Mammary epithelial cell (primary cell): ENCODE measurements at places on chromosomes 1 and 21. TPM values are rescaled to one million over a fixed set of nuclear protein-coding genes. Genes with fewer than 3 reads are reported as not detected.

ATP1B1 gene
- total RNA-seq: 117 TPM

SYCP1 gene
- total RNA-seq: not detected

TMEM61 gene
- 1.3 TPM for total RNA-seq

SEC16B gene
- total RNA-seq: 0.83 TPM

MMEL1 gene
- total RNA-seq: not detected in 2 replicates

TGFBR3 gene
- total RNA-seq: 0.32 and 0.61 TPM in 2 replicates

FCRL5 gene
- not detected in 2 replicates for total RNA-seq

ELAPOR1 gene
- 0.67 TPM for total RNA-seq

SERPINC1 gene
- 0.17 TPM for total RNA-seq

C1orf53 gene
- 3.2 and 4.6 TPM in 2 replicates for total RNA-seq

DYRK3 gene
- 35.3 TPM for total RNA-seq

SLC35A3 gene
- 46.2 TPM for total RNA-seq

KRTAP13-2 gene
- total RNA-seq: not detected

SYNC gene
- 7.3 and 9.2 TPM in 2 replicates for total RNA-seq

ADAMTSL4 gene
- total RNA-seq: 2.9 and 3.5 TPM in 2 replicates
